ENCODE measurements at places on chromosomes 3 and 15.

- no peak for DNase-seq
These were observed 22.5 kb upstream of the SPTSSB start for GRCh38 chr3:161393803-161394202.

- no peak for DNase-seq
These were observed 57.0 kb upstream of the MCTP2 start for GRCh38 chr15:94174399-94174802.

DNA sequence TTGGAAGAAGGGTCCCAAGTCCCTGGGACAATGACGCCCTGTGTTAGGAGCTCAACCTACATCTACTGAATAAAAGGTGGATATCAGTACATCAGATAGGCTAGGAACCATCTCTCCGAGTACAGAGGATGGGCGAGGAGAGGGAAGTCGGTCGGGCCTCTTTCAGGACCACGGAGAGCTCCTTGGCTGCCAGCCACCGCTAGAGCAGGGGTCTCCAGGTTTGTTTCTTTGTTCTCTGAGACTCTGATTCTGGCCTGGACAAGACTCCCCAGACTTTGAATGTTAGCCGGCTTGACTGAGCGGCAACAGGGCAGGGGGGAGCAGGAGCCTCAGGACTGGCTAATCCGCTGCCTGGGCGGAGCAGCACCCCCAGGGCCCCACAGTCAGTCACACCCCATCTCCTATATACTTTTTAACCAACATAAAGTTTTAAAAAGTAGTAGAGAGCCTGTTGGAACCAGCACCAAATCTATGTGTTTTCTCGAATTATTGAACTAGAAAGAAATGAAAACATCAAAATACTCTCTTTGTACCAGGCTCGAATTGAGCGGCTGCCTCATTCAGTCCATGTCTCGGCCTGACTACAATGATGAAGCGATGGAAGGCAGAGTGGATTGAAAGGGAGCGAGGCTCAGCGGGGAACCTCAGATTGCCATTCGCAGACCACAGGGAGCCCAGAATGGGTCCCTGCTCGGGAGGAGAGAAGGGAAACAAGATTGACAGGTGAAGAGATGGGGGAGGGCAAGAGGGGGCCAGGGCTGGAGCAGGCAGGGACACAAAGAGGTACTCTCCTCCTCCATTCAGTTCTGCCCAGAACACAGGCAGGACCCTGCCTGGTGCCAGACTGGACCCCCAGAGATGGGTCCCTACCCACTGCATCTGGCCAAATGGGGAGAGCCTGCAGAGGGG is 131.6 kb downstream of the TPRA1 start:
- no peak for DNase-seq

GRCh38 chr15:68383161-68384074 is 48.5 kb downstream of the ITGA11 start:
- no peak for DNase-seq
